Stimulated activated CD8-positive, alpha-beta memory T cell treated with anti-CD3 and anti-CD28 coated beads, Interleukin-4, amount 100 ng/mL, for 1 hour (primary cell): ENCODE measurements at places on chromosomes 3 and 15.

DNA sequence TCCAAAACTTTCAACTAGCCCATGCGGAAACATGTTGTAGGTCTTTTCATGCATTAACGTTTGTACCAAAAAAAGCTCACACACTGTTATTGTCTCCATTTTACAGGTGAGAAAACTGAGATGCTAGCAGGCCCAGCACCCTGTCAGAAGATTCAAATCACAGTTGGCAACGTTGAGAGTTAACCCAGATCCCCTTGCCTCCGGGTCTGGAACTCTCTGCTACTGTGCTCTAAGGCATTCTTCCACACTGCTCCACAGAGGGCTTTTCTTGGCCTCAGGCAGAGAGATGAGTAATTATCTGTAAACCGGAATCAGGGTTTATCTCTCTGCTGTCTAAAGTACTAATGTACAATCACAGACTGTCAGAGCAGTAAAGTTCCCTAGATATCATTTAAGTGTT lies 186.0 kb upstream of the LPP start:
- no peak for DNase-seq

DNA sequence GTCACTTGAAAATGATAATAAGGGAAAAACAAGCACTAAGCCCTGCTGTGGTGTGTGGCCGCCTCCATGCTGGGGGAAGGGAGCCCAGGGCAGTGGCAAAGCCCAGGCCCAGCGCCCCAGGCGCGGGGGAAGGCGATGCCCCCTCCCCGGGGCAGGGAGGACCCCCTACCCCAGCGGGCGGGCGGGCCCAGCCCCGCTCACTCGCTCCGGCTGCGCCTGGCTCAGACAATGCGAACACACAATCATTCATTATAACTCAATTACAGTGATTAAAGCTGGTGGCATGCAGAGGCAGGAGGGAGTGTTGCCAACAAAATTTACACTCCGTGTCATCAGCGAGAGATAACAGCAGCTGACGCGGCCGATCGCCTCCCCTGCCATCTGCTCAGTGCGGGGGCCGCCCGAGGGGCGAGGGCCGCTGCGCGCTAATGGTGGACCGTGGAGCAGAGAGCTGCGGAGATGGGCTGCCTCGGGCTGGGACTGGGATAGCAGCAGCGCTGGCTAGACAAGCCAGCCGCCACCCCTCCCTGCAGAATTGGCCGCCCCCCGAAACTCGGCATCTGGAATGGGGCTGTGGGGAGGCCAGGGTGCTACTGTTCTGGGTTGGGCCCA lies 64.1 kb downstream of the TLE3 start:
- DNase-seq, result no peak

DNA sequence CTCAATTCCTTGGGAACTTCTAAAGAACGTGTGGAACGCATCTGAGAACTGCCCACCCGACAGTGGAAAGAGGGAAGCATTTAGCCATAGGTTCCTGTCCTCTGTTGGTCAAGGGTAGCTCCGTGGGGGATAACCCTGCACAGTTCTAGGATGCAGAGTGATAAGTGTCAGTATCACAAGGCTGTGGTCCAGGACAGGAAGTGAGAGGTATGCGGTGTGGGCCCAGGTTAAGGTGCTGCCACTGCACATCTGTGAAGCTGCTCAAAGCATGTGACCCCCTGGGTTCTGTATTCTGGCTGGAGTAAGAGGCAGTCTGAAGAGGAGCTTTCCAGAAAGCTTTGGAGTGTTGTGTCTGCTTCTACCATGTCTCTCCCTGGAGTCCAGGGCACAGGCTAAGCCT lies 51.7 kb upstream of the HES1 start:
- DNase-seq, result no peak

DNA sequence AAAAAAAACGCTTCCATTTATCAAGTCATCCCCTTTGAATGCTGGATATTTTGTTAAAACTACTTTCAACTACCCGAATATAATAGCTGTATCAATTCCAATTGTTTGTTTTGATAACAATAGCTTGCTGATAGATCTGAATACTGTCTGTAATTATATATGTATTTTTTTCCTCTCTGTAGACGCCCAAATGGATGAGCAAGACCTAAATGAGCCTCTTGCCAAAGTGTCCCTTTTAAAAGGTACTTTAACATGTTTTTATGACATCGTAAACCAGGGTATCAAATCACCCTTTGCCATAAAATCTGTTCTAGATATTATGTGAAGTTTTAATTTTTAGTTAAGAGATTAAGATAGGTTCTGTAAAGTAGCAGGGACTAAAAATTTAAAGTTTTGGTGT lies 111.5 kb upstream of the FLNB start:
- DNase-seq, result no peak

DNA sequence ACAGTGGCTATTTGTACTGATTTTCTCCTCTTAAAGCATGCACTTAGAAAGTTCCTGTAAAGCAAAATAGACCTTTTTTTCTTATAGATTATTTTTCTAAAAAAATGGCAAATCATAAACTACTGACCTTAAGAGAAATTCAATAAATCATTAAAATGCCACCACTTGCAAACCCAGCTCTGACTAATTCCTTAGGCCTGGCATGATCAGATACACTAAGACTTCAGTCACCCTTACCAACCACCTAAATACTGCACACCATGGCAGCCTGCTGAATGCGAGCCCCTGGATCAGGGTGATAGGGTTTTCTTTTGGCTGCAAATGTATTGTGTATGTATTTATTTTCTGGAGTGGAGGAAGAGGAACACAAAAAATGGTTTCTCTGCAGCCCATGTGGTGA lies 370.6 kb upstream of the TBL1XR1 start:
- DNase-seq, result no peak

- DNase-seq, result no peak
Measured at GRCh38 chr3:172726380-172726779, 15.5 kb upstream of the NCEH1 start.

GRCh38 chr3:183027276-183027675 lies 46.9 kb upstream of the DCUN1D1 start:
- no peak for DNase-seq

- DNase-seq, result no peak
Measured at GRCh38 chr15:42279234-42279723, 6.0 kb upstream of the TMEM87A start.

- DNase-seq, result no peak
Measured at GRCh38 chr3:72181251-72181650, 396.3 kb upstream of the PROK2 start.
